ENCODE measurements at places on chromosomes 13 and 19. TPM values are rescaled to one million over a fixed set of nuclear protein-coding genes. Genes with fewer than 3 reads are reported as not detected.

The ZNF563 gene
- total RNA-seq, result 6.1 TPM

The NLRP7 gene
- total RNA-seq, result not detected

DNA sequence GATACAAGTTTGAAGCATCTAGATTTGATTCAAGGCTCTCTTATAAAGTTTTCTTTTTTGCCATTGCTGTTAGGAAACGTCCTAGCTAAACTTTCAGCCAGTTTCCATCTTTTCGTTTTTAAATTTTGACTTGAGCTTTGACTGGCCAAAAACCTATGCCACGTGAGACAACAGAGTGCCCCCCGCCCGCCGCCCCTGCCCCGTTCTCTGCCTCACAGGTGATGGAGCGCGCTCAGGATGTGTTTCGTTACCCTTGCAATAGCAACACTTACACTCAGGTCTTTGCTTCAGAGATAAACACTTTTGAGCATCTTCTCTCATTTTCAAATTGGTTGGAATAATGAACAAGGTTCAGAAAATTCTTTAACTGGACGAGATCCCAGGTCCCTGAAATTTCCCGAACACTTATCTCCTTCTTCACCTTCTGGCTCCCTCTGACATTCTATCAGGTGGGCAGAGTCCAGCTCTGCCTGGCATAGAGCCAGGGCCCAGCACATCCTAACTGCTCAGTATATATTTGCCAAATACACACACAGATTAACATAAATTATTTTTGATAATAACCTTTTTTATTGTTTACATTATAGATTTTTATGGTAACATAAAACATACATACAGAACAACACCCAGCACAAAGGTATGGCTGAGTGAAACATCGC lies 301.1 kb downstream of the IRS2 start:
- no peak overlapping the region for H3K27ac ChIP-seq
- H3K27me3 ChIP-seq, result no peaks in the 10 kb centered on the region
- no peak overlapping the region for H3K4me3 ChIP-seq
- no peaks in the 10 kb centered on the region for H3K36me3 ChIP-seq
- DNase-seq, result no peak
- H3K4me1 ChIP-seq, result no peaks in the 10 kb centered on the region

The TEX101 gene
- not detected for total RNA-seq

GRCh38 chr13:104510422-104510821 lies 1444.2 kb upstream of the SLC10A2 start:
- no peak overlapping the region for H3K27ac ChIP-seq
- no peaks in the 10 kb centered on the region for H3K27me3 ChIP-seq
- no peak overlapping the region for H3K4me3 ChIP-seq
- no peaks in the 10 kb centered on the region for H3K4me1 ChIP-seq
- H3K36me3 ChIP-seq, result no peaks in the 10 kb centered on the region

The RNF17 gene
- total RNA-seq, result not detected
